Naive thymus-derived CD8-positive, alpha-beta T cell (primary cell): ENCODE measurements at places on chromosomes 13 and 19.

DNA sequence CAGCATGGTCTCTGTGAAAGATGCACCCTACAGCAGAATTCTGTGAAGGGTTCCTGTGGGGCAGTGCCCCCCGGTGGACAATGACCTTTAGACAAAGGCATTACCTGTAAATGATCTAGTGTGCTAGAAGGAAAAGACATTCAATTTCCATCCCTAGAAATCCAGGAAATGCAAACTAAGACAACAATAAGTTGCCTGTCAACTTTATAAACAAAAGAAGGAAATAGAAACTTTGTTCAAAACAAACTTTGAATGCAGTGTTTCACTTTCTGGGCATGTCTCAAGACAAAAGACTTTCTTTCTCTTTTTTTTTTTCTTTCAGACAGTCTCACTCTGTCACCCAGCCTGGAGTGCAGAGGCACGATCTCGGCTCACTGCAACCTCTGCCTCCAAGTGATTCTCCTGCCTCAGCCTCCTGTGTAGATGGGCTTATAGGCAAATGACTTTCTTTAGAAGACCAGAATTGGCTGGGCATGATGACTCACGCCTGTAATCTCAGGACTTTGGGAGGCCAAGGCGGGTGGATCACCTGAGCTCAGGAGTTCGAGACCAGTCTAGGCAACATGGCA lies 15.5 kb downstream of the TEX101 start:
- DNase-seq, result peak; percentile 14

DNA sequence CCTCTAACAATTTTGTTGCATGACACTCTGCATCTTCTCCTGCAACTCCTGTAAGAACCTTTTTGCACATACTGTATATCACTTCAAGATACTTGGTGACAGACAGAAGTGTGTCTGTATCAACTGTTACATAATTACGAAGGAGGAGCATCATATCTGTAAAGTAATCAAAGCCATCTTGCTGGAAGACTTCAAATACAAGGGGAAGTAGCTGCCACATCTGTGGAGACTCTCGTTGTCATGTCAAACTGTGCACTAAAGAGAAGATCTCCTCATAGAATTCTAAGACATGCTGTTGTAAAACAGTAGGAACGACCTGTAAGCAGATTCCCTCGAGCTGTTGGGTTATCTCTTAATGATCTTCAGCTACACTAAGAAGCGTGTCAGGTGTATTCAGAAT lies 38.0 kb upstream of the SPATA13 start:
- no peak for DNase-seq

DNA sequence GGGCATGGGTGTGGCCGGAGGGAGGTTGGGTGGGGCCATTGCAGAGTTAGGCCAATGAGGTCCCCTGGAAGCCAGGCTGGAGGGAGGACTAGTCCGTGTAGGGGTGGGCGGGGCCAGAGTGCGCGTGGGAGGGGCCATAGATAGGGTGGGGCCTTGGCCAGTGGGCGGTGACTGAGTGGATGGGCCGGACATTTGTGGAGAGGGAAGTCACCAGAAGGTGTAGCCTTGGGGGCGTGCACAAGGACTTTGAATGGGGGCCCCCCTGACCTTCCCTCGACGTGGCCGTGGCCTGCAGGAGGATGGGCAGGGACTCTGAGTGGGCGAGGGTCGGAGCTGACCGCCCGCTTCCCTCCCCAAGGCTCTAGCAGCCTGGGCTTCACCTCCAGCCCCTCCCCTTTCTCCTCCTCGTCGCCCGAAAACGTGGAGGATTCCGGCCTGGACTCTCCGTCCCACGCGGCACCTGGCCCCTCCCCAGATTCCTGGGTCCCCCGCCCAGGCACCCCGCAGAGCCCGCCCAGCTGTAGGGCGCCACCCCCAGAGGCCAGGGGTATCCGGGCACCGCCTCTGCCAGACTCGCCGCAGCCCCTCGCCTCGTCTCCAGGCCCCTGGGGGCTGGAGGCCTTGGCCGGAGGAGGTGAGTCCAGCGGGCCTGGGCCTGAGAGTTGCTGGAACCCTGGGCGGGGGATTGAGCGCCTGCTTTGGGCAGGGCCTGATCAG lies 16.5 kb upstream of the B3GNT3 start:
- DNase-seq, result no peak

DNA sequence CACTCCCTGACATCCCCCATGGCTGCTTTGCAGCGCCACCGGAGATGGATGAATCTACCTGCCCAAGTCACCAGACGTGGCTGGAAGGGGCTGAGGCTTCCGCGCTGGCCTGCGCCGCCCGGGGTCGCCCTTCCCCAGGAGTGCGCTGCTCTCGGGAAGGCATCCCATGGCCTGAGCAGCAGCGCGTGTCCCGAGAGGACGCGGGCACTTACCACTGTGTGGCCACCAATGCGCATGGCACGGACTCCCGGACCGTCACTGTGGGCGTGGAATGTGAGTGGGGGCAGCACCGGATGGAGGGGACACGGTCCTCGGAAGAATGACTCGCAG lies 4.6 kb downstream of the ICAM5 start:
- no peak for DNase-seq

DNA sequence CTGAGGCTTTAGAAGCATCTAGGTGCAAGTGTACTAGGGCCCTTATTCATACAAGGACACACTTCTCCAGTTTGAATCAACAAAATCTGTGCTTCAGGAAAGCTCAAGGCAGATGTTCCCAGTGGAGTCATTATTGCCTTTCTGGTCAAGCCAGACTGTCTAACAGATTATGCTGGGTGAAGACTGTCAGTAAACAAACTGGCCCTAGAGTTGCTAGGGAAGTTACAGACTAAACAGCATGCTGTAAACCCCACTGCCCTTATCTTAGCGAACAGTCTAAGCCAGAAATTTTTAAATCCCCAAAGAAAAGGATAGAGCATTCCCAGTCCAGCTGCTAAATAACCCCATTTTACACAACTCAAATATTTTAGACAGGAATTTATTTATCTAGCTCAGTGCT lies 1701.3 kb upstream of the PRR20A start:
- DNase-seq, result no peak

GRCh38 chr19:29655648-29656335 lies 9.5 kb upstream of the PLEKHF1 start:
- DNase-seq, result no peak

GRCh38 chr19:18725841-18726770 lies 42.6 kb downstream of the CRTC1 start:
- DNase-seq, result no peak

GRCh38 chr19:42477933-42478332 lies 35.2 kb upstream of the CXCL17 start:
- DNase-seq, result no peak

DNA sequence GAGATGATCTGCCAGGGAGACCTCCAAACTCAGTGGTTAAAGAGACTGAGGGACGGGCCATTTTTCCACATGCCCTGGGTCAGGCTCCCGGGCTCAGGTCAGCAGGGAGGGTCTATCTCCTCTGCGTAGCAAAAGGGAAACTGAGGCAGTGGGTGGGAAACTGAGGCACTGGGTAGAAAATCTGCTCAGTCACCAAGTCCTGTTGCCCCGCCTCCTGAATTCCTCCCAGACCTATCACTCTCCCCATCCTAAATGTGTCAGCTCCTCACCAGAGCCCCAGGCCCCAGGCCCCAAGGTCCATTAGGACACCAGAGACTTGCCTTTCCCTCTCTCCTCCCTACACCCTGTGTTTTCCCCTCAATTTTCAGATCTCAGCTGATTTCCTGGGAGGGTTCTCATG lies 2.4 kb downstream of the CD320 start:
- no peak for DNase-seq

DNA sequence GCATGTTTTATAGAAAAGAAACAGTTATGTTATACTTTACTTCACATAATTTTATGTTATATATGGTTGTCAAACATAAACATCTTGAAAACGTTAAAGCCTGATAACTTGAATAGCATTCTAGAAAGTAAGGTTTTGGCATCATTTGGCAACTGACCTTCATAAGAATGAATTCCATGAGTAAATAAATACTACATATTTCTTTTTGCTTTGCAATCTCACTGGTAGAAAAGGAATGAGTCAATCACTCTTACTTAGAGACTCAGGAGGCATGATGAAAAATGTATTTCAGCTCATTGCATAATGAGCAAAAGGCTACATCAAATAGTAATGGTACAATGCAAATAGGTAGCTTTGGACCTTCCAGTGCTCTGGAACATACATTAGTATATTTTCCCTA lies 1381.9 kb downstream of the EFNB2 start:
- no peak for DNase-seq

GRCh38 chr13:92656648-92657047 lies 570.0 kb upstream of the GPC6 start:
- no peak for DNase-seq

GRCh38 chr13:112692104-112692503 lies 2.3 kb downstream of the ATP11A start:
- no peak for DNase-seq

GRCh38 chr13:36674337-36675212 lies 755 bp downstream of the SERTM1 start:
- DNase-seq, result no peak

DNA sequence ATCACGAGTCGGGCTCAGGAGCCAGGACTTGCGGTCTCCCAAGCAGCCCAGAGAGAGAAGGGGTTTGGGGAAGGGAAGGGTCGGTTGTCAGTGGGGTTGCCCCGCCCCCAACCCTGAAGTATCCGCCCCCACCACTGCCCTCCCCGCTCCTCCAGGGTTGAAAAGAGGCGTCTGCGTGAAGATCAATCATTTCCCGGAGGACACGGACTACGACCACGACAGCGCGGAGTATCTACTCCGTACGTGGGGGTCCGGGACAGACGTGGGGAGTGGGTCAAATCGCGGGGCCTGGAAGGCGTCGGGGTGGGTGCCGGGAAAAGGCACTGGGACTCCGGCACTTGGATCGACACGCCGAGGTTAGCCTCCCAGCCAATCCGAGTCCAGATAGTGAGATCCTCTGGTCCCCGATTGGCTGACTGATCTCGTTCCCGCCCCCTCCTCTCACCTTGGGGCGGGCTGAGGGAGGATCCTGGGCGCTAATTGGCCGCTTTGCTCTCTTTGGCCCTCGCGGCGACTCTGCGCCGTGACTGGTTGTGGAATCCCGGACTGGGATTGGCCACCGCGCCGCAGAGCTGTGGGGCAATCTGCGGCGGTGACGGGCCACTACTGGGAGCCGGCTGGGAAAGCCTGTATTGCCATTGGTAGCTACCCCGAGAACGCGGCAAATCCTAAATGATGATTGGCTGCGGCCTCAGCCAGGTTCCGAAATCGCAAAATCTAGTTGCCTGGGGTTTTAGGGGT lies 13.3 kb upstream of the CACNG6 start:
- DNase-seq, result peak; percentile 42

- DNase-seq, result no peak
These were observed 66.6 kb upstream of the ZNF527 start for GRCh38 chr19:37304190-37304883.

DNA sequence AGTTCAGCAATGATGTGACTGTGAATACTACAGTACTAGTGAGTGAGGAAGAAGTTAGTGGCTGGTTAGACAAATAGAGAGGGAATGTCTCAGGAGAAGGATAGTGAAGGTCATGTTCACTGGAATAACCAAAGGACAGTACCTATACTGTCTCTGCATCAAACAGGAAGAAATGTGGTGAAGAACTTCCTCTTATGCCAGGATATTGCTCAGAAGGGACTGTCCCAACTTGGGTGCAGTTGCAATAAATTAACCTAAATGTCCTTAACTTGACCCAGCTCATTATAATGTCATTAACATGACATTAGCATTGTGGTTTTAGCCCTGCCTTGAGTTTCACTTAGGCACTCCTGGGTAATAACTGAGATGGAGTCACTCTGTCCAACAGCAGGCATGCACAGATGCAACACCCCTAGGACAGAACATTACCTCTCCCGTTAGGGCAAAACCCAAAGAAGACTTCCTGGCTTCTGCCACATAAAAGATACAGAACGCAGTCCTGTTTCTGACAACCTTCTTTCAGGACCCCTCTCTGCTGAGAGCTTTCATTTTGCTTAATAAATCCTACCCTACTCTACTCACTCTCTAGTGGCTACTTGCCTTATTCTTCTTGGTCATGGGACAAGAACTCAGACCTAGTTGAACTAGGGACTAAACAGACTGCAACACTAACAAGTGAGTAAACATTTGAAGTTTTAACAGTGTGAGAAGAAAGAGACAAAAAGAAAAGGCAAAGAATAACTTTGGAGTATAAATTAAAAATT lies 1591.6 kb upstream of the MIR17HG start:
- DNase-seq, result no peak

- DNase-seq, result no peak
These were observed 68.7 kb downstream of the ACSBG2 start for GRCh38 chr19:6204212-6204611.

DNA sequence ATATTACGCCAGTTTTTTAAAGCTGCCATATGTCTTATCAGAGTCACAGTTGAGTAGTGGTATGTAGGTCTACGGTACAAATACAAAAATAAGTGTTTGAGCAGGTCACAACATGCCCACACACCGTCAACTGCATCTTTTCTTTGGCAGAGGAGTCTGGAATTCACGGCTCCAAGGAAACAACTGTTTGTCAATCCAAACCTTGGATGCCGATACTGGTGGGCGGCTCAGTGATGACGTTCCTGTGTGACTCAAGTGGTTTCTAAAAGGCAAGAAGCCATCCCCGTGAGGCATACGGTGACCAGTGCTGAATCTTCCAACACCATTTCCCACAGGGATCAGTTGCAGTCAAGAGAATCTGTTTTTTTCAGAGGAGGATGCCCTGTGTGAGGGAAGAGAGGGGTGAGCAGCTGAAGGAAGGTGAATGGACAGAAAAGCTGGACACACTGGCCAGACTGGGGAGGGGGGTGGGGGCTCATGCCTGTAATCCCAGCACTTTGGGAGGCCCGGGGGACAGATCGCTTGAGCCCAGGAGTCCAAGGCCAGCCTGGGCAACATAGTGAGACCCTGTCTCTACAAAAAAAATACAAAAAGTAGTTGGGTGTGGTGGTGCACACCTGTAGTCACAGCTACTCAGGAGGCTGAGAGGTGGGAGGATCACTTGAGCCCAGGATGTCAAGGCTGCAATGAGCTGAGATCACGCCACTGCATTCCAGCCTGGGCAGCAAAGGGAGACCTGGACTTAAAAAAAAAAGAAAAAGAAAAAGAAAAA lies 22.8 kb upstream of the CEBPG start:
- DNase-seq, result no peak

DNA sequence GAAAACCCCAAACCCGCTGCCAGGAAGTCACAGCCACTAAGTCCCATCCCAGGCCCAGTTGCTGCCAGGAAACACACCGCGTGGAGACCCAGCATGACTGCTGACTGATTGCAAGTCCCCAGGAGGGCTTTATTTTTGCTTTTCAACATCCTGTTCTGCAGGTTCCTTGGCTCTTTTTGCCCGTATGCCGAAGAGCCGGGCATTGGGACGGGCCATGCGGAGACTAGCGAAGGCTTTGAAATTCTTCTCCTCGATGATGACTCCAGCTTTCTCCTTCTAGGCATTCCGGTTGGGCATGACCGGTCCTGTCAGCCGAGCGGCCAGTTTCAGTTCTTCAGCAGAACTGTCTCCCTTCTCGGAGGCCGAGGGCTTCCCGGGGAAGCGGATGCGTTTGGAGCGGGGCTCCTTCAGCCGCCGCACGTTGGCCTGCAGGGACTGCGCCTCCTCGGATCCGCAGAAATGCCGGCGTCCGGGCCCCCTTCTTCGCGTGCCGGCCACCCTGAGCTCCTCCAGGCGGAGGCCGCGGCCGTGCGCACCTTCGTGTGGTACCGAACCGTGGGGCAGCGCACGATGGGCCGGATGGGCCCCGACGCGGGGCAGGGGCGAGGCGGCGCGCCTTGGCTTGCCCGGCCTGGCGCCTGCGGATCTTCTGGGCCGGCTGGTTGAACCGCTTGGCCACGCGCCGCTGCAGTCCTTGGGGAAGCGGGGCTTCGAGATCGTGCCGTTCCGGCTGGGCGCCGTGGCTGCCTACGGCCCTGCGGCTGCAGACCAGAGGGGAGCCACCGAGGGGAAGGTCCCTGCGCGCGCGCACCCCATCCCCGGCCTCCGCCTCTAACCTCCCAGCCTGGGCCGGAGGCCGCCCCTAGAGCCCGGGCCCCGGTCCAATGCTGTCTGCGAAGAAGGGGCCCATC lies 15.2 kb downstream of the ZSCAN5C start:
- DNase-seq, result no peak
